ENCODE measurements at places on chromosomes 16 and 17.

DNA sequence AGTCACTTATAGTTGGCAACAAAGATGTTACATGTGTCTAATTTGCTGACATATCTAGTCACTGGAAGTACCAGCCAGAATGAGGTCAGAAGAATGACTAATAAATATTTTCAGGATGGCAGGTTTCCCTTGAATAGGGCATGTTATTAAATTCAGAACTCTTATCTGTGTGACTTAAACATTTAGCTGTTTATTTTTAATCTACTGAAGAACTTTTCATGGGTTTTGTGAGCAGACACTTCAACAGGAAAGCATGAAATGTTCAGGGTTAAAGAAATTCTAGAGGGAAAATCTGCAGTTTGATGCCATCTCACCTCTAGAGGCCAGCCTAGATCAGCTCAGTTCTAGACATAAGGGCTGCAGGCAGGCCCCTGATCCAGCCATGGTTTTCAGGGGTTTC is 13.2 kb downstream of the JPT2 start:
- DNase-seq, result no peak

GRCh38 chr17:56756536-56756935 is 77.2 kb downstream of the C17orf67 start:
- DNase-seq, result no peak

DNA sequence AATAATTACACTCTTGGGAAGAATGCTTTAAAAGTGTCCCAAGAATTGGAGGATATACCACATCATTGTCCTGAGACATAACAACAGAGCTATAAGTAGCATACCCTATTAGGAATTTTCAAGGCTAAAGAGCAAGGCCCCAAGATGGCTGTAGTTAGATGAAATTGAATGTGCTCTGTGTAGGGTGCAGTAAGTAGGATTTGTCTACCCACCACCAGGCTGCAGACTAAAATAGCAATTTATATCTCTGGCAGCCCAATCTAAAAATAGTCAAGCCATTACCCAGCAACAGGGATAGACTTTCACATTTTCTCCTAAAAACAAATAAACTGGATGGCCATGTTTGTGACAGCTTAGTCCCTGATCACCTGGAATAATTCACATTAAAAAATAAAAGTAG is 5.6 kb downstream of the MMD start:
- DNase-seq, result no peak

- no peak for DNase-seq
These were observed 12.1 kb upstream of the DHX8 start for GRCh38 chr17:43471585-43472160.

DNA sequence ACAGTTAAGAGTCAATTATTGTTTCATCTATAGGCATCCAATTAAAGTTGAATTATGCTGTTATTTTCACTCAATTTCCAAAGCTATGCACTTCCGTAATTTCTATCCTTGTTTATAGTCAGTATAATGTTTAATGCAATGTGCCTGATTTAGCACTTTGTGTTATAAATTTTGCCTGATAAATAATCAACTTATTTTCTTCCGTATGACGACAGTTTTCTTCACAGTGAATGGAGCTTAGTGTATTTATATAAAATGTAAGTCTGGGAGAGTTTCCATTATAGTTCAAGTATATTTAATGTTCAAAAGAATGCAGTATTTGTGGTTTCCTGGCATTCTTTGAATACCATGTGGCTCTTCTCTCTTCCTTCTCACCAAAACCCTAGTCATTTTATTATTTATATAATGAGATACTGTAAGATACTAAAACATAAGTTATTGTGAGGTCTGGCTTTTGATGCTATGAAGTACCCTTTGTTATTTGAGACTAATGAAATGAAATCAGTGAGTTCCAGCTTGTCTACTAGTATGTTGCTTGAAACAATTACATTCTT is 240.6 kb downstream of the PRKCA start:
- DNase-seq, result no peak

GRCh38 chr17:33475594-33475993 is 182.5 kb upstream of the ASIC2 start:
- no peak for DNase-seq

Data from activated CD4-positive, alpha-beta T cell treated with anti-CD3 and anti-CD28 coated beads for 48 hours (primary cell).